ENCODE measurements at places on chromosomes 4 and X. TPM values are rescaled to one million over a fixed set of nuclear protein-coding genes. Genes with fewer than 3 reads are reported as not detected.

The CXCL6 gene
- polyA plus RNA-seq: 5.9 TPM

The WDR17 gene
- 0.45 TPM for polyA plus RNA-seq

The ODAPH gene
- polyA plus RNA-seq: not detected

The BST1 gene
- polyA plus RNA-seq: 38.6 TPM

The SORCS2 gene
- polyA plus RNA-seq: 0.63 TPM

The RCHY1 gene
- polyA plus RNA-seq: 31.5 TPM

The OCRL gene
- 20.3 TPM for polyA plus RNA-seq

The CNGA1 gene
- polyA plus RNA-seq: 10.5 TPM

The CLDN2 gene
- polyA plus RNA-seq: 7.8 TPM

The CCNI gene
- 125 TPM for polyA plus RNA-seq

The MAGEB2 gene
- polyA plus RNA-seq: not detected

The HEPH gene
- 249 TPM for polyA plus RNA-seq

The PARM1 gene
- polyA plus RNA-seq: 1.4 TPM

The PAGE3 gene
- not detected for polyA plus RNA-seq
